ENCODE measurements at places on chromosomes 2 and 18.

- DNase-seq, result no peak
These were observed 8.6 kb downstream of the KANSL1L start for GRCh38 chr2:210162466-210163124.

- no peak for DNase-seq
These were observed 8.3 kb downstream of the DTYMK start for GRCh38 chr2:241678307-241678706.

GRCh38 chr18:28041366-28041765 is 135.6 kb downstream of the CDH2 start:
- DNase-seq, result no peak

- no peak for DNase-seq
These were observed 1042.5 kb downstream of the DPP10 start for GRCh38 chr2:115484983-115485382.

DNA sequence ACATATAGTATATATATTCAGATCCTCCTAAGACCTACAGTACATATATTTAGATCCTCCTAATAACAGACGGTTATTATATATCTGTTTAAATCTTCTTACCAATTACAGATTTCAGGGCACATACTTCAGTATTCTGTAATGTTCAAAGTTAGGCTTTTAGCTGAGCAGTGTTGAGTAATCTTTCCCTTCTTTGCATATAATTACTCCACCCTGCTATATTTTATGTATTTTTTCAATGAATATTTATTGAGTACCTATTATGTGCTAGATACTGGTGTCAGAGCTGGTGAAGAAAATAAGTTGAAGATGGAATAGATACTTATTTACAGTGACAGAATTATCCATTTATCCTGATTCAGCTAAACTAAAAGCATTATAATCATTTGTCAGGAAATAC is 84.9 kb downstream of the NEB start:
- DNase-seq, result no peak

DNA sequence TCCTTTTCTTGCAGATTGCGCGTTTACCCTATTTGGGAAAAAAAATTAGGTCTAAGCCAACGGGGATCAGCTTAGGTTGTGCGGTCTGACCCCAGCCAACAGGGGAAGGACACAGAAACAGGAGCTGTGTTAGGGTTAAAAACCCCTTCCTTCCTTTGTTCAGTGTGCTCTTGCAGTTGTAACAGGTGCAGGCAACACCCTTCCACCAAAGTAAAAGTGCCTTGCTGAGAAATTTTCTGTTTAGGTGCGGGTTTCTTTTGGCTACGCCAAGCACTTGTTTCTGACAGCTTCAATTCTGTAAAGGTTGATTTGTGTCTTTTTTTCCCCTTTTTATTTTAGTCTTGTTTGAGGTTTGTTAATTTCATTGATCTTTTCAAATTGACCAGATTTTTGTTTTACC is 92.5 kb downstream of the PTPN4 start:
- no peak for DNase-seq

DNA sequence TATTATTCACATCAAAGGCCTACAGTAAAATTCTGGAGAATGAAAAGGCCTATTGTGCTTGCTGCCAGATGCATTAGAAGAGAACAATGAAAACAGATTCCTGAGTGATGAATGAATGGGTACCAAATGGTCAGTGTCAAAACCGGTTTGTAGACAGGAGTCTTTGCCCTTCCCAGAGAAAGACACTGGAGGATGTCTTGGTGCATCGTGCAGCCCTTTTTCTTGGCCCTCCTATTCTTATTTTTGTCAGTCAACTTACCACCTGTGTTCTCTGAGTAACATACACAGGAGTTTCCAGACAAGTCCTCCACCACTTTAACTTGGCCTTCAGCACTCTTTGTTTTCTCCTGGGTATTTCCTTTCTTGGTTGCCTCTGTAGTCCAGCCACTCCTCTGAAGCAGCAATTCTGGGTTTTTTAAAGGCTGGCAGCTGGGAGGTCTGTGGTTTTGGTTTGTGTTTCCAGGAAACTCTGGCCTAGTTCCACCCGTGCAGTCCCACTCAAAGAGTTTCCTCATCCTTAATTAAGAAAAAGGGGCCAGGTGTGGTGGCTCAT is 29.4 kb downstream of the PSTPIP2 start:
- no peak for DNase-seq

DNA sequence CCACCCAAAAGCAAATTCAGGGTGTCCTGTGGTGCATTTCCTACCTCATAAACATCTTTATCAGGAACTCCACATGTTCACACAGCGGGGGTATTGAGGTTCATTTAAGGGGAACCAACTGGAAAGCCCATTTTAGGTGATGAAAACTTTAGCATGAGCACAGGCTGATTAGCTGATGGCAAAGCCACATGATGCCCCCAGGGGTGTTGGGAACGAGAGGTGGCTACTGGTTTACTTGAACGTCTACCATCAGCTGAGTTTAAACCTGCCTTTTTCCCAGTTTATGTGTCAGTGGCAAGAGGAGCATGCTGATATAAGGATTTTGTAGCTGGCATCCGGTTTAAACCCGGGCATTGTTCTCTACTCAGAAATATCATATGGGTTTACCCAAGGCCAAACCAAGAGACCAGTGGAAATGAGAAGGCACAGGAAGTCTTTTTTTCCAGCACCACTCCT is 54.5 kb upstream of the UPP2 start:
- DNase-seq, result no peak

- DNase-seq, result no peak
These were observed 187.8 kb downstream of the ANKRD44 start for GRCh38 chr2:197122821-197123220.

DNA sequence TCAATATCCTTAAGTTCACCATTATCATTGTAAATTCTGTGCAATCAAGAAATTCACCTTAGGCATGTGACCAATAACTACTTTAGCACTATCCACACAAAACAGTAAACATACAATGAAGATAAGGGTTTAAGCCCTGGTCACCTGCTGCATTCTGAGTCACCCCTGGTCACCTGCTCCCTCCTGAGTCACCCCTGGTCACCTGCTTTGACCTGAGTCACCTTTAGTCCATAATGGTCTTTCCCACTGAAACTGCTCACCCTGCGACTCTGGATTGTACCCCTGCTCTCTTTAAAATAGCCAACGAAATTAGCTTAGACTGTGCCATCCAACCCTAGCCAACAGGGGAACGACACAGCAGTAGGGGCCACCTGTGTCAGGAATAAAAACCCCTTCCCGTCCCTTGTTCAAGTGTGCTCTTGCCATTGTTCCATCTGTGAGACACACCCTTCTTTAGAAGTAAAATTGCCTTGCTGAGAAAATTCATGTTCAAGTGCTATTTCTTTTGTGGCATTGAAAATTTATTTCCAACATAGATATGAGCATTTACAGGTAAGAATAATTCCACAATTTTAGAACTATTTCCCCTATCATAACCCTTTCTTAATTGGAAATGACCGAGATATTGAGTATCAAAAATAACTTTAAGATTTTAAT is 902.8 kb downstream of the DSC3 start:
- no peak for DNase-seq

GRCh38 chr2:83142934-83143333 is 1316.1 kb downstream of the SUCLG1 start:
- DNase-seq, result no peak

GRCh38 chr2:28424799-28425463 is 32.3 kb downstream of the FOSL2 start:
- no peak for DNase-seq

DNA sequence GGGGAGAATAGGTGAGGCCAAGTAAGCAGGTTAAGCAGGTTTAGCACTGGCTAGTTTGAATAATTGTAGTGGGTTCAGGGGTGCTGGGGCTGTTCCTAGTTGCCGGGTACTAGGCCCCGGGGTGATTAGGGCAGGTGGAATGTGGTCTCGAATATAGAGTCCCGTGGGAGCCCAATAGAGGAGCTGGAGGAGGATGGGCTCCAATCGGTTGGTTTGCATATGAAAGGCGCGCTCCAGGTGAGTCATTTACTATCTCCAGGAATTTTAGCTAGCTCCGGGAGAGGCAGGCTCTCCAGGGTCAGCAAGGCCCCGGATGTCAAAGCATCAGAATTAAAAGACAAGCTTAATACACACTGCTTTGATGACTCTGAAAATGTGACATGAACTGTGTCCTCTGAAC is 304.0 kb downstream of the ZNF521 start:
- no peak for DNase-seq

GRCh38 chr2:71548646-71549425 is 95.5 kb downstream of the DYSF start:
- DNase-seq, result peak; percentile 37

DNA sequence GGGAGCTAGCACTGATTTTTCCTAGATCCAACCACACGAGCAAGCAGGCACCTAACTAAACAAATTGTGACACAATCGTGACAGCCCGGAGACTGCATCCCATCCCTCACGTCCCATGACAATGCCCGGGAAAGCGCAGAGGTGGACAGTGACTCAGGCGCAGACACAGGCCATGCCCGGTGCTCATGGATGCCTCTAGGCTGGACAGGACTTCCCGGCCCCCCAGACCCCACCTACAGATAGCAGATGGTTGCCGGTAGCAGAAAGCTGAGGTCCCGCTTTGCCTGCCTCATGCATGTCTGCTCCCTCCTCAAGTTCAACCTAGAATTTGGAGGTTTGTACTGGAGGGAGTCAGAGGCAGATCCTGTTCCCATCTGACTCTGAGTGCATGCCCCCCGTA is 81.0 kb downstream of the TPO start:
- DNase-seq, result no peak

- DNase-seq, result no peak
These were observed 30.2 kb downstream of the ITSN2 start for GRCh38 chr2:24330161-24330560.

GRCh38 chr2:189533288-189534035 is 47.1 kb downstream of the SLC40A1 start:
- no peak for DNase-seq

DNA sequence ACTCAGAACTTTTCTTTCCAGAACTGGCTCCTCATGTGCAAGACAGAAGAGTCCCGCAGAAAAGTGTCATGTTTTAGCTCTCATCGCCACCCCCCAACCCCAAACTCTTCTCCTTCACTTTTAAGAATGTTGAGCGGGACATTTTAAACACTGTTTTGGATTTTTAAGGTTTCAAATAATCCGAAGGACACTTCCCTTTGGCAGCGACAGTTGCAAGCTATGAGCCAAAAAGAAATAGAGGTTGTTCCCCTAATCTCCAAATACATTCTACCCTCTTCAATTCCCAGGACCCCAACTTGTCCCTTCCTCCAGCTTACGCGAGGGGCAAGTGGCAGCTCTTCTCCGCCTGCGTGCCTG is 678 bp upstream of the UBE2E3 start:
- no peak for DNase-seq

DNA sequence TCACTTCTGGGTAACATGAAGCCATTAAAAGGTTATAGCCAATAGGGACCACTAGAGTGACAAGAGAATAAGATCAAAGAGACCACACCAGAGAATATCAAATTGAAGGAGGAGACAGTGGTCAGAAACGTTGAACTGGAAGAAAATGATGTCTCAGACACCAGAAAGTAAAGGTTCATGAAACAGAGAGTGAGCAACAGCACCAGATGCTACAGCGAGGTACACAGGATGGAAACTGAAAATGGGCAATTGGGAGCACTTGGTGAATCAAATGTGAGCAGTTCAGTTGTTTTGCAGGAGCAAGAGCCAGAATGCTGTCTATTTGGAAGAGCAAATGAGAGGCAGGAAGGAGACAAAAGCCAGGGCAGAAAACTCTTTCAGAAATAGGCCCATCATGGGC is 162.6 kb downstream of the SS18 start:
- no peak for DNase-seq

GRCh38 chr18:72762515-72763122 is 105.2 kb downstream of the NETO1 start:
- no peak for DNase-seq

- DNase-seq, result no peak
These were observed 12.6 kb upstream of the ID2 start for GRCh38 chr2:8669157-8669817.

DNA sequence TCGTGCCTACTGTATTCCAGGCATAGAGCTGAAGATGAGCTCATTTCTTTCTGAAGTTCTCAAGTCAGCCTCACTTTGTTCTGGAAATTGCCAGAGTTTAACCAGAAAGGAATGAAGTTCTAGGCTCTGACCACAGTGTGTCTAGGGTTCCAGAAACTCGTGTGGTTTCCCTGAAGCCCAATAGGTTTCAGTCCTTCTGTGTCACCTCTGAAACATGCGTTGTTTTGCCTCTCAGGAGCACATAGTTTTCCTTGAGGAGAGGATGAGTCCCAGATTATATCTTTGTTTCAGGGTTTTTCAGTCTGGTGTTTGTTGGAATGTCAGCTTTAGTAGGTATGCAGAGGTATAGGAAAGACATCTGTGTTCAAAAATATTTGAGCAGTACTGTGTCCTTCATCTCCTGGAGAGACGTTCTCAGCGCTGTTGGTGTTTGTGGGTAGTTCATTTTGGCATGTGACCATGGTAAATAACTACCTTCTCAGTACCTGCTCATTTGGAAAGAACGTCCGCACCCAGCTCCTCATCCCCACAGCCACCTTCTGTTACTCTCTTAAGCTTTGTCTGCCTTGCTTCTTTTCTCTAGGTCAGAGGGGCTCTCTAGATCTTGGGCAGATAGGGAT is 56.6 kb downstream of the RALBP1 start:
- DNase-seq, result no peak

- DNase-seq, result no peak
These were observed 402.5 kb upstream of the TRIB2 start for GRCh38 chr2:12314127-12314760.

DNA sequence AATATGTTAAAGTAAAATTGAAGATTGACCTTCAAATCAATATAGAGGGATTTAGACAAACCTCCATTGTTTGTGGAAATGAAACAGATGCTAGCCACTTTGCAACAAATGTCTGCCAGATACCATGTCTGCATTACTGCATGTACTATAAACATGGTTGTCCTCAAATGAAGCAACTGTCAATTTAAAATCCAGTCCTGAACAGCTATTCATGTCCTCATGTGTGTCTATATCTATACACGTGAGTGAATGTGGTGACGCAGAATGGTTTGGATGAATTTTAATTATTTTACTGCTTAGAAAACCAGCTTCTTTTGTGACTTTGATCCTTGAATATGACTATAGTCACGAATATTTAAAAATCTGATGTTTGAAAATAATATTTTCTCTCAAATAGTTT is 71.5 kb downstream of the NYAP2 start:
- DNase-seq, result no peak

DNA sequence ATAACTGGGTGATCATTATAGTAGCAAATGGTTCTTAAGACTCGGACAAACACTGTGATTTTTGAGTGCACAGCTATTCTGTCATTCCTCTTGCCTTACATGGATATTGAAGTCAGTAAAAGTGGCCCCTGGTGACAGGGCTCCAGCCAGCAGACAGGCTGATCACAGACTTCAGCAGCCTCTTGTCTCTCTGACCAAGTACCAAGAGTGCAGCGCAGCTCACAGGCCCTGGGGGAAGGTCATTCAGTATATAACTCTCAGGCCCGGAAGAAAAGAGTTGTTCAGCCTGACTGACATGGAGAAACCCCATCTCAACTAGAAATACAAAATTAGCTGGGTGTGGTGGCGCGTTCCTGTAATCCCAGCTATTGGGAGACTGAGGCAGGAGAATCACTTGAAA is 202.6 kb downstream of the HRH4 start:
- DNase-seq, result no peak

- no peak for DNase-seq
These were observed 53.1 kb downstream of the SLC4A5 start for GRCh38 chr2:74290066-74290465.

- no peak for DNase-seq
These were observed 756.5 kb upstream of the LRRTM1 start for GRCh38 chr2:81061016-81061415.

GRCh38 chr2:131127076-131127475 is 21.9 kb downstream of the PLEKHB2 start:
- no peak for DNase-seq

Measured in activated naive CD8-positive, alpha-beta T cell treated with anti-CD3 and anti-CD28 coated beads, Interleukin-2, amount 50 U/mL, for 16 hours (primary cell).